ENCODE measurements at places on chromosomes 2 and 18.

DNA sequence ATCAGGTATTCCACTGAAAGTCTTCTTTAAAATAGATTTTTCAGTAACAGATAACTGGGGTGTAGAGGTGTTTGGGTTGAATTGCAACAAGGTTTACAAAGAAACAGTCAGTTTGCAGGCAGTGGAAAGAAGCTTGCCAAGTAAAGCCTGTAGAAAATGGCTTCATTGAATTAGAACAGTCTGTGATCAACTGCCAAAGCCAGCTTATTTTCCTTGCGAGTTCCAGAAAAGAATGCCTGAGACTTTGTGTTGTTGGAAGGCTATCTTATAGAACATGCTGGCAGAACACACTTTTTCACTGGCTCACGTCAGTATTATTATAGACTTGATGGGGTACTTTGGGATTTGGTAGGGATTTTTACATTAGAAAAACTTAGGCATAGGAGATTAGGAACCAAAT is 601.0 kb downstream of the XIRP2 start:
- DNase-seq, result no peak

DNA sequence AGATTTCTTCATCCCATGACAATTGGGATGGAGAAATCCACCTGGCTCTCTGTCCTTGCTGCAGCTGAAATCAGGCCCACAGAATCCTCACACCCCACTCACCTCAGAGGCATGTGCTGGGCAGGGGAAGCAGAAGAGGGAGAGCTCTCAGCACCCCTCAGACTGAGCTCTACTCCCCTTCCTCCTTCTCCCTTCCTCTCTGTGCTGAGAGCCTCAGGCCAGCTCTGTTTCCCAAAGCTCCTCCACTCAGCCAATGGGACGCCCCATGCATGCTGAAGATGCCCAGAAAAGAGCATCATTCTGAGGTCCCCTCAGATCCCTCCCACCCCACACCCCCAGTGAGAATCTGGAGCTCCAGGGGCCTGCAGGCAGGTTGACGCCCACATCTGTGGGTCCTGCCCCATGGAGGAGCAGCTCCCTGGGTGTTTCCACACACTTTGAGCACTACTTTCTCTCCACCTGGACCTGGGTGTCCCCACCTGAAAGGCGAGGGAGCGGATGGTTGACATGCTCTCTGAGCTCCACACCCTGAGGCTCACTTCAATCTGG is 637.7 kb upstream of the ID2 start:
- no peak for DNase-seq

DNA sequence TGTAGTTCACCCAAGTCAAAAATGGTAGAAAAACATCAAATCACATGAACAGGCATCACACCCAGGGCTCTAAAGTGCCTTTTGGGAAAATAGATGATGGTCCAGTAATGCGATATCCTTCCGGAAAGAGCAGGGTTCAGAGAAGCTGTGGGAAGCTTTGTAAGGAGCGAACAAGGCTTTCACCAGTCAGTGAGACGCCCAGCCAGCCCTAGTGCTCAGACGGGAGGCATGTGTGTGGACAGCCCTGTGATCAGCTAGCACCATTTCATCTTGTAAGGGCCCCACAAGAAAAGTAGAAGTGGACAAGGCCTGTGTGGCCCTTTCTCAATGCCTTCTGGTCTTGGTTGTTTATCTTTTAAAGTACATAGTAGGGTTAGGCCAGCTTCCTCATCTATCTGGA is 76.1 kb downstream of the SMIM21 start:
- DNase-seq, result no peak

- no peak for DNase-seq
Observed at GRCh38 chr2:202270487-202270886, 4.9 kb downstream of the NOP58 start.

GRCh38 chr18:5662586-5663090 is 118.8 kb upstream of the EPB41L3 start:
- DNase-seq, result no peak

- no peak for DNase-seq
Observed at GRCh38 chr18:26473672-26474071, 74.7 kb downstream of the KCTD1 start.

- DNase-seq, result no peak
Observed at GRCh38 chr2:59926731-59927130, 626.7 kb downstream of the BCL11A start.

DNA sequence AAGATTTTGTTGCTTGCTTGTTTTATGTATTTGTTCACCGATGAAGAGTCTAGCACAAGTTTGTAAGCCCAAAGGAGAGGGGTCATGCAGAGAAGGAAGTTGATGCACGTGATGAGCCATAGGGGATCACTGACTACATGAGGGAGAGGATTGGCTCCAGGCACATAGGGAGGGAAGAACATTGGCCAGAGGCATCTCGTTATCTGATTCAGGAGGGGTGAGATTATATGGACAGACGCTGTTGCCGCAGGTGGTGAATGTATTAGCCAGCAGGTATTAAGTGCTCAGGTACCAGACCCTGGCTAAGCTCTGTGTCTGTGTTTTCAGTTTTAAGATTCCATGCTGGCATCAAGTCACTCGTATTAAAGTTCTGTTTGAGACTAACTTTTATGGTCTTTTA is 91.8 kb upstream of the CHST9 start:
- no peak for DNase-seq

DNA sequence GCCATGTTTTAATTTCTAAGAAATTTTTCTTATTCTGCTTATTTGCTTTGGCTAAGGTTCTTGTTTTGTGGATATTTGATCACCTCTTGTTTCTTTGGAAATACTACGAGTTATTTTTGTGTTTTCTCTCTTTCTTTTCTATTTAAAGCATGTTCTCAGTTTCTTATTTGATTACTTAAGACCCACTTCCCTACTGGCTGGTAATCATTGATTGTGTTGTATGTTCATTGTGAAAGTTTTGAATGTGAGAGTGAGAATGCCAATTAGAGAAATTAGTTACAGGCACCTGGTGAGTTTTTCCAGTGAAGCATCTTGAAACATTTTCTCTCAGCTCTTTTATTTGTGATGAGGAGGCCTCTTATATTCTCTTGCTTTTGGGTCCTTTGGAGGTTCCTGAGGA is 226.7 kb upstream of the MC4R start:
- no peak for DNase-seq

GRCh38 chr18:59783138-59783537 is 85.9 kb upstream of the CCBE1 start:
- DNase-seq, result no peak

DNA sequence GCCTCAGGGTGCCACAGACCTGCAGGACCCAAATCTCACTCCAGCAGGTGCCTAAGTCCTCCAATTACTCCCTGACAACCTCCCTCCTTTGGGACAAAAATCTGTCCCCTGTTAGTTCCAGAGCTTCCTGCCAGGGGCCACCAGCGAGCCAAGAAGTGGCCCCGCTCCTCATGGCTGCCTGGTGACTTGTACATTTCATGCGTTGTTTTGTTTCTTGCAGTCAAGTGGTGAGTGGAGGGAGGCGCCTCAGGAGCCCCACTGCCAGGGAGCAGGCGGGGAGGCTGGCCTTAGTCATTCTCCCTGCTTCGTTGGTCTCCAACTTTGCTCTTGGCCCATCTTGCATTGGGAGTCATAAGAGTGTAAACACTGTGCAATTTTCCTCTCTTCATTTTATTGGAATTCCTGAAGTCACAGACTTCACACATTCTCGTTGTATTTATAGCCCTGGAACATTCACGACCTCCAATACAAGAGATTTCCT is 81.3 kb downstream of the KCNF1 start:
- DNase-seq, result no peak

- DNase-seq, result no peak
Observed at GRCh38 chr2:1373830-1374229, 39.4 kb upstream of the TPO start.

DNA sequence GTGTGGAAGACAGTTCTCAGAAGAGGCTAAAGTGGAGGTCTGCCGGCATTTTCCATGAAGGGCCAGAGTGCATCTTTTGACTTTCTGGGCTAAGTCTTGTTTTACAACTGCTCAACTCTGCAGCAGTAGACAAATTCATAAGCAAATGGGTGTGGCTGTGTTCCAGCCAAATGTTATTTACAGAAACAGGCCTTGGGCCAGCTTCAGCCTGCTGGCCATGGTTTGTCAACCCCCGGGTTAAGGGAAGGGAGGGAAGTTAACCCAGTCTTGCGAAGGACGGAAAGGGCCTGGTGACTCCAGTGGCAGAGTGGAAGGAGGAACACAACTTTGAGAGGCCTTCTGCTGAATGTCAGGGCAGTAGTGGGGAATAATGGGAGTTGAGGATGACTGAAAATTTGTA is 34.3 kb upstream of the NCKAP5 start:
- no peak for DNase-seq

- no peak for DNase-seq
Observed at GRCh38 chr2:26731714-26732113, 32.4 kb upstream of the SLC35F6 start.

- DNase-seq, result no peak
Observed at GRCh38 chr2:20578895-20579825, 71.7 kb downstream of the HS1BP3 start.

DNA sequence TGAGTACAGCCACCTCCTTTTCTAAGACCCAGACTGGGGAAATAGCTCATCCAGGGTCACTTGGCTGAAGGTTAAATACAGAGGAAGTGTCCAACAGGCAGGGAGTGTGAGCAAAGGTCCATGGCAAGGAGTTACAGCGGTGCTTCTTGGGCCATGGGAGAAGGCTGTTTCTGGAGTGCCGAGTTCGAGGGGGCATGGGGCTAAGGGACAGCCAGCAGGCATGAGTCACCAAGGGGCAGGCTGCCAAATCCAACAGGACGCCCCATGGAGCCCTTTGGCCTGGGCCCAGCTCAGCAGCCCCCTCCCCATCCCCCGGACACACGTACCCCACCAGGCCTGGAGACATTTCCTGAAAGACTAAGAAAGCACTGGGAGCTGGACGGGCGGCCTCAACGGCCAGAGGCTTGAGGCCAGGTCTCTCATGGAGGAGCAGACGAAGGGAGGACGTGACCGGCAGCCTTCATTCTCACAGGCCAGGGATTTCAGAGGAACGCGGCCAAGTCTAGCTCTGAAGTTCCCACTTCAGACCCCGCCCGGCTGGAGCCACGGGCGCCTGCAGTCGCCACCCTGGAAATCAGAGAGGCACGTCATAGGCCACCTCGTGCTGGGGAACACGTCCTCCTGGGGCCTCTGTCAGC is 160.4 kb downstream of the SMAD7 start:
- DNase-seq, result no peak

DNA sequence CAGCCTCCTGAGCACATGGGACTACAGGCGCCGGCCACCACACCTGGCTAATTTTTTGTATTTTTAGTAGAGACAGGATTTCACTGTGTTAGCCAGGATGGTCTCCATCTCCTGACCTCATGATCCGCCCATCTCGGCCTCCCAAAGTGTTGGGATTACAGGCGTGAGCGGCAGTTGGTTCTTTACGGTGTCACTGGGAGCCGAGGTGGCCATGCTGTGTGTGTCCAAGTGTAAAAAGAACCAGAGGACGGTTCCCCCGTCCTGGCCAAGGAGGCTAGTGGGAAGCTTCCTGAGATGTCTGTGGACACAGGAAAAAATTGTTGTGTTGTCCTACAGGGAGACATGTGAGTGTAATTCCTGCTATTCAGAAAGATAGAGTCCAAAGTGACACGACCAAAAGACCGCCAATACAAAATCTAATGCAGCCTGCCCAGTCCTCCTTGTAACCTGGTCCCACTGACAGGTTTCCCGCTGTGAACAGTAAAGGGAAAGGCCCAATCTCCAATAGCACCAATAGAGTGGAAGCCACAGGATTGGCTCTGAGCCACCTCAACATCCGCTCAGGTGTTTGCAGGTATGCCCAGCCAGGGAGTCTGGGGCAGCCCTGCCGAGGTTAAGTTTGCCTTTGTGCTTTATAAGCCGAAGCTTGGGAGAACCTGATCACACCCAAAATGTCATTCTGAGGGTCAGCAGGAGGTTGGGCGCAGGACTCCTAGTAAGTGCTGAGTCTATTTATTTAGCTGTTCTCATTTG is 40.6 kb downstream of the NCK2 start:
- no peak for DNase-seq

DNA sequence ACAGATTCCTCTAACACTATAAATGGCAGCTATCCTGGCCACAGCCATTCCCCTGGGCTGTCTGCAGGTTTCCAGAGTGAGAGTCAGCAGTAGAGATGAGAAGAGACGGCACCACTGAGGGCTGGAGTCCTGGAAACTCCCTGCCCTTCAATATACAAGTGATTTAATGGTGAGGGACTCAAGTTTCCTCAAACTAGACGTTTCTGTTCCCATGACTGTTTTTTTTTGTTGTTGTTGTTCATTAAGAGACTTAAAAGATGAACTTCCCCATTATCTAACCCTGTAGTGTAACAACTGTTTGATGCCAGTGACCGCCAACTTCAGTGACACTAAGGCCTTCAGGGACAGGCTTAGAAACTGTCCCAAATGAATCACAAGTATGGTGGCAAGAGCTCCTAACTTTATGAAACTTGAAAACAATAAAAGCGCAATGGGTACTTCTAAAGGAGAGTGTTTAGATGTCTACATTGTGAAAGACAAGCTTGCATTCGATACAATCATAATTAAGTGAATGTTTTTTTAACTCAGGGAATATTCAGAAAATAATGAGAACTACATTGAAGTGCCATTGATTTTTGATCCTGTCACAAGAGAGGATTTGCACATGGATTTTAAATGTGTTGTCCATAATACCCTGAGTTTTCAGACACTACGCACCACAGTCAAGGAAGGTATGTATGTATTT is 34.0 kb downstream of the IL1R2 start:
- no peak for DNase-seq

DNA sequence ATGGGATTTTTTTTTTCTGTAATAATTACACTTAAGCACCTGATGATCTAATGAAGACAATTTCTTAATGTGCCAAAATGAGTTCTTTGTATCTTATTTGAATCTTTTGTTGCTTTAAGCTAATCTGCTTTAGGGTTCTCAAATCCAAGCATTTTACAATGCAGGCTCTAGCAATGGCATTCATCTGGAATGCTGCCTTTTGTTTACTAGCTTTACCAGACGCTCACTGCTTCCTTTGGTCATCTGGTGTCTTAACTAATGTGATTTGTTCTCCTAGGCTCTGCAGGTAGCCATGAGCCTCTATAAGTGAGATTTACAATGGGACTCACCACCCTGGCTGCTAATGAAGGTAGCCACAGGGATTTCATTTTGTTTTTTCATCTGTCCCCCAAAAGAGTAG is 100.3 kb downstream of the GREB1L start:
- no peak for DNase-seq
